ENCODE measurements at places on chromosomes 5 and 9.
A peak's percentile ranks its signal among the peaks of the same experiment; 100 is the strongest.

GRCh38 chr5:98772415-98773213, 849 bp upstream of the RGMB start:
- peak; percentile 39 for DNase-seq

- DNase-seq, result no peak
Measured at GRCh38 chr5:149667084-149667828, 62.9 kb upstream of the PPARGC1B start.

- DNase-seq, result no peak
Measured at GRCh38 chr5:44565902-44566301, 176.7 kb upstream of the FGF10 start.

DNA sequence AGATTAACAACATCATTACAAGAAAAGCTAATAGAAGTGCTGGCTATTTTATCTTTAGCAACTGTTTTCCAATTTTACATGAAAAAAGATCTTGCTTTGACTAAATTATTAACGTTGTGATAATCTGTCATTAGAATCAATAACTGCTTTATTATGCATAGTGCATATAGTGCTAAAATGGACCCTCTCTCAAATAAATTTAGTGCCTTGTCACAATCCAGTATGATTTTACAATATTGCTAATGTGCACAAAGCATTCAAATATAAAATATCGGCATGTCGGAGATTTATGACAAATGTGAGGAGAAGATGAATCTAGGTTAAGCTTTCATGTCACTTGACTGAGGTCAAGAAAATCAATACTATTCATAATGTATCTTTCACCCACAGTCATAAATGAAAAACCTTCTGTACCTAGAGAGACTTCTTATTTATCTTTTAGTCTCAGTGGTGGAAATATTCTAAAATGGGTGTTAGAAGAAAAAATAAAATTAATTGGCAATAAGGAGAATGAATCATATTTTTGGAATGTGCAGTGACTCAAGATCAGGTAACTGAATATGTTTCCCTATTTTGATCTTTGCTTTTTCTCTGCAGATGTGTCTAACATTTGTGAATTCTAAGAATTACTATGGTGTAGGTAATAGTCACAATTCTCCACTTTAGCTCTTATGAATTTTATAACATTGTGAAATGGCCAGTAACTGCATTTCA, 672.9 kb upstream of the GRAMD2B start:
- no peak for DNase-seq
